ENCODE measurements at places on chromosomes 3 and 15. TPM values are rescaled to one million over a fixed set of nuclear protein-coding genes. Genes with fewer than 3 reads are reported as not detected.

DNA sequence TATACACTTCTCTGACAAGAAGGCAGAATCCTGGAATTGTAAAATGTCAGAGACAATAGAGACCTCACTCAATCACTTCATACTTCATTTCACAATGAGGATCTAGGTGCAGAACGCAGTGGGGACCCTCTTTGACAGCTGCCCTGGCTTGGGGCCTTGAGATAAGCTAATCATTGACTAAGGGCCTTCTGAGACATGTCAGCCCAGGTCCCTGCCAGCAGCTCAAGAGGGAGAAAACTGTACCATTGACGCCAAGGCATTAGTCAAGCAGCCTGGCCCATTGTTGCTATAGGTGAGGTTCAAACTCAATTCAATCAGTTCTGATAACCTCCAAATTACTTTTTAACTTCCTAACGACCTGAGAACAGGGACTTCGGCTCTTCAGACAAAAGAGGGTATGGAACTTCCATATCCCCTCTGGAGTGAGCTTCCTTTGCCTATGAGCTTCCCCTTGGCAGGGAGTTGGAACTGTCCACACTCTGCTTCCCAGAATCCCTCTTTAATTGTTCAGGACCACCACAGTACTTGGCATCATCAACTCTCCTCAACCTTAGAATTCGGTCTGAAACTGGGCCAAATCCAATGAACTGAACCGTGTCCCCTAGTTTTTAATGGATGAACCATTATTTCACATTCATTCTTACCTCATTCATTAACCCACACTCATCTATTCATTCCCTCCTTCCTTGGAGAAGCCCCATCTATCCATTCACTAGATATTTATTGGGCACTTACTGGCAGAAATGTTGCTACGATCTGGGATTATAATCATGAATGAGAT, 1.5 kb upstream of the CYP8B1 start:
- no peak overlapping the region for H3K4me3 ChIP-seq
- H3K36me3 ChIP-seq = no peaks in the 10 kb centered on the region
- peaks cover 8% of the 10 kb centered on the region for H3K27me3 ChIP-seq
- H3K4me1 ChIP-seq = peaks cover 9% of the 10 kb centered on the region
- no peak for DNase-seq

DNA sequence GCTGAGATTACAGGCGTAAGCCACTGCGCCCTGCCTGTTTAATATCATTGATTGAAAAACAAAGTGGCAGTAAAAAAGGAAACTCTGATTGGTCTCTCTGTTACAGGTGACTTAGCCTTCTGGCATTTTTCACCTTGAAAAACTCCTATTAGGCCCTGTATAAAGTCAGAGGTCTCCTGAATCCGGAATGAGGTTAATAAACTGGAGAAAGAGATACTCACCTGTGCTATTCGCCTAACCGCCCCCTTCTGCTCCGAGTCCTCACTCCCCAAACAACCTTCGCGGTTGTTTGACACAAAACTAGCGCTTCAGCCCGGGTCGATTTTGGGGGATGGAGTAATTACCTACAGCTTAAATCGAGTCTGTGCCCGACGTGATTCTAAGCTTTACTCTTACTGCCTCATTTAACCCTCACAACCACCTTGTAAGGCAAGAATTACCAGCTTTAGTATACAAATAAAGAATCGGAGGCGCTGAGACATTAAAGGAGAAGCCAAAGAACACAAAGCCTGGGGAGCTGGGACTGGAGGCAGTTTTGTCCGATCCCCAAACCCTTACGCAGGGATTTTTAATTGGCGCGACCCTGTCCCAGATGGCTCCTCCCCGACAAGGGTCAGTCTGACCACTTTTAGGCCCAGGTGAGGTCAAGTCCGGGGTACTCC, 441 bp downstream of the CEP70 start:
- no peaks in the 10 kb centered on the region for H3K27me3 ChIP-seq
- peak overlapping the region; percentile 84 for H3K4me3 ChIP-seq
- peaks cover 10% of the 10 kb centered on the region for H3K4me1 ChIP-seq

Gene CA12
- total RNA-seq = 0.55 TPM

DNA sequence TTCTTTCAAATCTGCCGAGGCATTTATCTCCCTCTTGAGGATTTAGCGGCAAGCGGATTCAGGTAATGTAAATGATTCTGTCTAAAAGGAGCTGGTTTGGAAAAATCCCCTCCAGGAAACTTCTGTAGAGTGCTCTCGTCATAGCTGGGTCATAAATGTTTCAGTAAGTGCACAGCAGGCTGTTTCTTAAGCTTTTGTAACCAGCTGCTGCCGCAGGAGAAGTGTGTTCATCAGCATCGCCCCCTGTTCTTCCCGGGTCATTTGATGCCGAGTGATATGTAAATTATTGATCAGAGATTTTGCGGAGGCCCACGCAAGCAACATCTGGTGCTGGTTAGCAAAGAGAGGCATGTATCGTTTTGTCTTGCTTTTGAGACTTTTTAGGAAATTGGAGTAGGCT, 53.1 kb downstream of the DNASE1L3 start:
- no peaks in the 10 kb centered on the region for H3K27me3 ChIP-seq
- H3K36me3 ChIP-seq = no peaks in the 10 kb centered on the region
- DNase-seq = no peak
- H3K27ac ChIP-seq = no peak overlapping the region
- H3K4me3 ChIP-seq = no peak overlapping the region
- H3K4me1 ChIP-seq = no peaks in the 10 kb centered on the region

Gene UBL7
- 47.8 TPM for total RNA-seq

DNA sequence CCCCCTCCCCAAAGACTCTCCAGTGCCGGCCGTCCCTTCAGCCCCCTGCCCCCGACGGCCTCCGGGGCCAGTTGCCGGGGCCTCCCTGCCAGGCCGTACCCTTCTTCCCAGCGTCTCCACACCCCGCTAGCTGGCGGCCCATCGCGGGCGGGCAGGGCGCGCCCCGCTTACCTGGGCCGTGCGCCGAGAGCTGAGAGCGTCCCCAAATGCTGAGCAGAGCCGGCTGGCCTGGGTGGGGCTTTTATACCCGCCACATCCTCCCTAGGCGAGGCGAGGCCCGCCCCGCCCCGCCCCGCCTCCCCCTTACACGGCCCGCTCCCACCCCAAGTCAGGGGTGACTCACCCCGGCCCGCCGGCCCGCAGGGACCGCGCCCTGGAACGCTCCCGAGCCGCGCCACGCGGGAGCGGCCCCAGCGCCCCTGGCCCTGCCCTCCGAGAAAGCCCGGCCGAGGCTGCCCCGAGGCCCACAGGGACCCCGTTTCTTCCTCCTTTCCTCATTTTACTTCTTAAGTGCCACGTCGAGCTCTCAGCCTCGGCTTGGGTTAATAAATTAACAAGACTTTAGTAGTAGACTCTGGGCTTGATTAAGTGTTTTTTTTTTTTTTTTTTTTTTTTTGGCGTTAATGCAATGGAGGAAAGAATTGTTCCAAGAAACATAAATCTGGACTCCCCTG, at the start of gene ANXA2:
Gene ANXA2, minus strand, starts transcription at position 215 of the 674 bp plus-strand sequence. CDS start 11,911 bp downstream, outside the sequence.
- peak within 1 kb of the TSS; percentile 87 for H3K4me3 ChIP-seq
- H3K36me3 ChIP-seq = peaks cover 3% of the 10 kb centered on the region
